ENCODE measurements at places on chromosomes 2 and 18.

DNA sequence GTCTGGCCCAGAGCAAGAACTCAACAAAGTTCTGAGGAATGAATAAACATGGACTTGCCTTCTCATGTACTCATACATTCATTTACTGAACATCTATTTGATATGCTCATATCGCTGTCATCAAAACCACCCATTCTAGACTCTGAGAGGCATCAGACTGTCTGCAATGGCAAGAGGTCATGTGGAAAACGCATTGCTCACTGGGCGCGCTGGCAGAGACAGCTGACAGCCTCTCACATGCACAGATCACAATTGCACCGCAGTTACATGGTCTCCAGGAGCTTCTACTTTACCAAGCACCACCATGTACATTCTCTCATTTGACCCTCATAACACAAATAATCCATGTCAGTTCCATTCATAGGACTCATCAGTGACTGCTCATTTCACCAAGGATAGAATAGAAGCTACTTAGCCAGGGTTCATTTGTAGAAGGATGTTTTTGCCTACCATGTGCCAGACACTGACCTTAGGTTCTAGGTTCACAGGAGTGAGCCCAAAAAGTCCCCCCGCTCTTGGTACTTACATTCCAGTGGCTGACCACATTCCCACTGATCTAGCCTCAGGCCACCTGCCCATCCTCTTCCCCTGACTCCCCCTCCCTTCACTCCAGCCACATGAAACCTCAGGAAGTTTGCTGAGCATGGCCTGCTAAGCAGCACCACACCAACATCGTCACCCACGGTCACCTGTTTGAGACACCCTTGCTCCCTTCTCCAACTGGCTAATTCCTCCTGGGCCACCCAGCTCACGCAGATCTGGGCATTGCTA, 6.1 kb downstream of the FAM124B start:
- no peak for DNase-seq

DNA sequence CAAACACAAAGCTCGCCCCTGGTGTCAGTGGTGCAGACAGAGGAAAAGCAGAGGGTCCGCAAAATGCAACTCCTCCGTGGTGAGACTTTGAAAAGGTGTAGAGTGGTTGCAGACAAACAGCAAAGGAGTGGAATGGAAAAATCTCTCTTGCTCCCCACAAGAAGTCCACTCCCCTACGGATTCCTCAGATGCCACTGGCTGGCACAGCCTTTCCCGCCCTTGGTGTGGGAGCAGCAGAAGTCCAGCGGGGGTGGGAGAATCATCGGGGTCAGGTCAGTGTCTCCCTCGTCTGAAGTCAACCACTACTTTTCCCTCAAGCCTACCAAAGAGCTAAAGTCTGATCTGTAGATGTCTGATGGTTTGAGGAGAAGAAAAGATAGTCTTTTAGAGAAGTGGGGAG, 22.3 kb upstream of the B3GNT7 start:
- no peak for DNase-seq

- DNase-seq, result no peak
Measured at GRCh38 chr2:197706839-197707207, 1.7 kb downstream of the MARS2 start.

GRCh38 chr2:187057466-187057865, 208.5 kb upstream of the ZSWIM2 start:
- DNase-seq, result no peak

GRCh38 chr2:25268139-25268538, 73.6 kb downstream of the DNMT3A start:
- DNase-seq, result no peak

- DNase-seq, result no peak
Measured at GRCh38 chr2:129334696-129335410, 644.6 kb upstream of the RAB6C start.

- DNase-seq, result no peak
Measured at GRCh38 chr2:26347286-26347865, 787 bp upstream of the ADGRF3 start.

DNA sequence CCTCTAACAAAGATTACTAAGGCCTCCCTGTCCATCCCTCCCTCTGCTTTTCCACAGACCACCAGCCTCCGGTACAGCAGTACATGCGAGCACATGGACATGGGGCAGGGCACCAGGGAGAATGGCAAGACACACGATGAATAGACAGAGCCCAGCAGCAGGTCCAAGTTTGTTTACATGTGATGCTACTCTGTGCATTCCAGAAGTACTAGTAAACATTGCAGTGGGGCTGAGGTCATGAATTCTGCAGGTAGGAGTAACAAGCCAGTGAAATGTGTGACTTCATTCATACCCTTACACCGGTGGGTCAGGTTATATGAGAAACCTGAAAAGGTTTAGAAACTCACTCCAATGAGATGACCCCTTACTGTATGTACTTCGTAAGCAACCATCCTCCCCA, 205.7 kb downstream of the BCL11A start:
- DNase-seq, result no peak

DNA sequence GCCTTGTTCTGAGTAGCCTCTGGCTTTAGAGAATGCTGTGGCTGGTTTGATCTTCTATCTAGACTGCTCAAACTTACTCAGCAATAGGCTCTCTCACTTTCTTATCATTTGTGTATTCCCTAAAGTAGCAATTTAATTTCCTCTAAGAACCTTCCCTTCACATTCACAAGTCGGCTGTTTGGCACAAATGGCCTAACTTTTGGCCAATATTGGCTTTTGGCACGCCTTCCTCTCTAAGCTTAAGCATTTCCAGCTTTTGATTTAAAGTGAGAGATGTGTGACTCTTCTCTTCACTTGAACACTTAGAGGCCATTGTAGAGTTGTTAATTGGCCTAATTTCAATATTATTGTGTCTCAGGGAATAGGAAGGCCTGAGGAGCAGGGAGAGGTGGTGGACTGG, 219.5 kb upstream of the PXDN start:
- no peak for DNase-seq

DNA sequence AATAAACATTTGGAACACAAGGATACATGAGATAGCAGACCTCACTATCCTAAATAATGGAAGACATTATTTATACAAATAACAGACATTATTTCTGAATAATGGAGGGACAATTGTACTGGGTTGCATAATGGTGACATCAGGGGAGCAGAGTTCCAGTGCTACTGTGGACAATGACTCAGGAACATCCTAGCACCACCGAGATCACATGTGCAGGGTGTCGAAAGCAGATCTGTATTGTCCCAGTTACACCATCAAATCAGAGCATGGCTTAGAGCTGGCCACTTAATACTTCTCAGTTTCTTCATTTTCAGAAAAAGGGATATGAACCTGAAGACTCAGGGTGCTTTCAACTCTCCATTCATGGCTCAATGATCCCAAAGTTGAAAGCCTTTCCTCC, 249.1 kb upstream of the RBMS1 start:
- no peak for DNase-seq

- DNase-seq, result no peak
Measured at GRCh38 chr2:25054720-25055119, 12.8 kb downstream of the EFR3B start.

DNA sequence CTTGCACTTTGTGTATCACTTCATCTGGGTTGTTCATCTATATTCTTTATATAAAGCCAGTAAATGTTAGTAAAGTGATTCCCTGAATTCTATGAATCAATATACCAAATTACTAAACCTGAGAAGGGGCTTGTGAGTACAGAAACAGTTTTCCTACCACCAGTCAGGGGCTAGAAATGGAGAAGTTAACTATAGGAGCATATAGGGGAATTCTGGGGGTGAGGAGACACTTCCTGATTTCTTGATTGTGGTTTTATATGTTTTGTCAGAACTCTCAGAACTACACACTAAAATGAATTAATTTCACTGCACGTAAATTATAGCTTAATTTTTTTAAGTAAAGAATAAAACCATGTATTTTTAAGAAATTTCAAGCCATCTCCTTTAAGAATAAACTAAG, 93.7 kb downstream of the SESTD1 start:
- DNase-seq, result no peak

DNA sequence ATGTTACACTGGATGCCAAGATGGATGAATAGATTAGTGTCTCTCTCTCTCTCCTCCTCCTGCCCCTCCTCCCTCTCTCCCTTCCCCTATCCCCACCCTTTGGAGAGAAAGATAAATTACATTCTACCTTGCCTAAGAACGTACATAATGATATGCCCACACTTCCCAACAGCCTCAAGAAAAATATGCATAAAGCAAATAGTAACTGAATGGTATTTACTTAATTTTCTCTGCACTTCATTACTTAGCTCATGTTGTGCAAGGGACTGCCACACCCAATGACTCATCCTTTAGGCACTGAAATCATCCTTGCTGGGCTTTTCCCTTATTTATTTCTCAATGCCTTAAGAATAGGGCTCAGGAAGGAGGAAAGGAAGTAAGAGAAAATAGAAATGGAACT, 137.3 kb upstream of the PID1 start:
- DNase-seq, result no peak

DNA sequence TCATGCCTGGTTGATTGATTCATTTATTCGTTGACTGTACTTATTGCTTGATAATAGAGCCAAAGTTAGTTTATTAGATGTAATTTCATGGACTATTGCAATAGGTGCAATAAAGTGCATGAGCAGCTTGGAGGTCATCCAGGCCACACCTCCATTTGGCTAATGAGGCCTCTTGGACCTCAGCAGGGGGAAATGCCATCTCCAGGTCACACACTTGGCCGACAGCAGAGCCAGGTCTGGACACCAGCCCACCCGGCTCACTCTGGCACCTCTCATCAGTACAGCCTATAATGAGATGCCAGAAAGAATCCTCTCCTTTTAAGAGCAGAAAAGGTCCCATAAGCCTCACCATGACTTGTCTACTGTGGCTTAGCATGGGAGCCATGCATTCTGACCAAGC, 71.2 kb upstream of the AFF3 start:
- no peak for DNase-seq

DNA sequence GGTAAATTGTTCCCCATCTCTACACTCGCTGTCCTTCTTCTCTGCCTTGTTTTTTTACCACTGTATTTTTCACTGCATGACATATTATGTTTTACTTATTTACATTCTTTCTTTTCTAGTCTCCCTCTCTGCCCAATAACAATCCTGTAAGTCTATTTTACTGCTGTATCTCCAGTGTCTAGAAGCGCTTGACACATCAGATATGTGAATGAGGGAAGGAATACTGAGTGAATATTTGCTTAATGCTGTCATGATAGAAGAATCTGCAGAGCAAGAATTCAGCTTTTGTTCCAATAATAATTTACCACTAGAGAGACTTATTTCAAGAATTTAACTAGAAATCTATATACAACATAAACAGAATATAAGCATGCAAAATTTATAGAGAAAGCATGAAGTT, 99.5 kb downstream of the GALNT13 start:
- no peak for DNase-seq

- no peak for DNase-seq
Measured at GRCh38 chr18:48896875-48897511, 53.8 kb downstream of the SMAD7 start.

DNA sequence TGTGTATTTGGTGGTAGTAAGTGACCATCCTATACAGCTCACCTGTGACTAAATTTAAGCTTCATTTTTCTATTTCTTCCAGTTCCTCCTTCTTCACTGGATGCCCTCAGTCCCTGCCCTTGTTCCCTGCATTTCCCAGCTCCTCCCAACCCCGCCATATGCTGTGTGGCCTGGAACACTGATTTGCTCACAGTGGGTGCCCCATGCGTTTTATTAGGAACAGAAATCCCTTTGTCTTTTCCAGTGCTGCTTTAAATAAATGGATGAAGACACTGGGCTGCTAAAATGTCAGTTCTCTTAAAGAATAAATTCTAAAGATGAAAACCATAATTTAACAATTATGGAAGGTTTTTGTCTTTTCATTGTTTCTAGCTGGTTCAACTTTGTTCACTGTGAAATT, 477.3 kb downstream of the DCDC2C start:
- no peak for DNase-seq

DNA sequence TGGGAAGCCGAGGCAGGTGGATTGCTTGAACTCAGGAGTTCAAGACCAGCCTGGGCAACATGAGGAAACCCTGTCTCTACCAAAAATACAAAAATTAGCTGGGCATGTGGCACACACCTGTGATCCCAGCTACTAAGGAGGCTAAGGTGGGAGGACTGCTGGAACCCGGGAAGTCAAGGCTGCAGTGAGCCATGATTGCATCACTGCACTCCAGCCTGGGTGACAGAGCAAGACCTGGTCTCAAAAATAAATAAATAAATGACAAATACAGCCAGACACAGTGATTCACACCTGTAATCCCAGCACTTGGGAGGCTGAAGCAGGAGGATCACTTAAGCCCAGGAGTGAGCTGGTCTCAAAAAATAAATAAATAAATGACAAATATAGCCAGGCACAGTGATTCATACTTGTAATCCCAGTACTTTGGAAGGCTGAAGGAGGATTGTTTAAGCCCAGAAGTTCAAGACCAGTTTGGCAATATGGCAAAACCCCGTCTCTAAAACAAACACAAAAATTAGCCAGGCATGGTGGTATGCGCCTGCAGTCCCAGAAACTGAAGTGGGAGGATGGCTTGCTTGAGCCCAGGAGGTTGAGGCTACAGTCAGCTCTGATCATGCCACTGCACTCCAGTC, 6.2 kb downstream of the KANSL3 start:
- DNase-seq, result no peak

DNA sequence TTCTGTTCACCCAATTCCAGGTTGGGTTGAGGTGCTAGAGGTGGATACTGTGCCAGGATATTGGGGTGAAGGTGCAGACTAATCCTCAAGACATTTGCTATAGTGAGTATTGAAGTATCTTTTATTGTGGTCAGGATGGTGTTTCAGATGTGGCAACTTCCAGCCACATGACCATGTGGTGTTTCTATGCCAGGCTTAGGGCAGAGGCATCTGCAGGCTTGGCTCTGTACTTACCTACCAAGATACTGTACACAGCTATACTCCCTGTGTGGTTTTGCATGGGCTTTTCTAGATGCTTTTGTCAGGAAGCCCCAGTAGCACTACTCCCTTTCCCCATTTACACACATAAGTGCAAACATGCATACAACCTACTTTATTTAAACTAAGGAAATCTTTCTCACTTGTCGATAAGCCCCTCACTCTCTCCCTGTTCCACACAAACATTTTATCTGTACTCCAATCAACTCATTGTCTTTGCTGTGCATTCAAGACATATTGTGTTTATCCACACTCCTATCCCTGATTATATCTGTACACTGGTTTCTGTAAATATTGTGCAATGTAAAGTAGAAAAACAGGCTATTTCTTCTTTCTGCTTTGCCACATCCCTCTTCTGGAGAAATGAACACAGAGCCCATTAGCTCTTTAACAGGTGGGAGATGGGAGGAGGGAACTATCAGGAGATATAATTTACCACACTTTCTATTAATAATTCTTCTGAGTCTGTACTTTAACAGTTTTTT, 12.3 kb downstream of the ARL6IP6 start:
- DNase-seq, result peak; percentile 75

GRCh38 chr2:37816686-37817085, 108.4 kb upstream of the RMDN2 start:
- no peak for DNase-seq

DNA sequence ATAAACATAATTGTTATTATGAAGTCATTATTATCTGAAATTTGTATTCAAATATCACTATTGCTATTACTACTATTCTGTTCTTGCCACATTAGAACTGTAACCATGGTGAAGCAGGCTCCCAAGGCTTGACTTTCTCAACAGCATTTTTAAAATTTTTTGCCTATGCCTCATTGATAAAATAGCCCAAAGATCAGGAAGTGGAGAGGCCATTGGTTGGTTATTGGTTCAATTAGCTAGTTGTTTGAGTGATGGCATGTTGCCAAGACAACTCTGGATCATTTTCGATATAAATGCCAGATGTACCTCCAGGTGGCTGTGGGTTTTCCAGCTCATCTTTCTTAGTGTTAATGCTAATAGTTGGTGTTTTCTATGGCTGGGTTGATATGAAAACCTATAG, 513.5 kb downstream of the TRIB2 start:
- DNase-seq, result no peak

- DNase-seq, result no peak
Measured at GRCh38 chr2:108560895-108561530, 26.7 kb downstream of the LIMS1 start.
